Prostate gland (tissue), 2 donors: ENCODE measurements at places on chromosomes 3 and 15. TPM values are rescaled to one million over a fixed set of nuclear protein-coding genes. Genes with fewer than 3 reads are reported as not detected.

Gene GPR171
- total RNA-seq: 0.18 TPM

Gene CHL1
- total RNA-seq: 10.5 TPM

Gene MNS1
- total RNA-seq: 1.5 TPM

Gene NCEH1
- 9.1 TPM for total RNA-seq

Gene C2CD4B
- total RNA-seq: 3.2 TPM

Gene PPP1R14D
- total RNA-seq: not detected

- DNase-seq: no peak
Measured at GRCh38 chr3:11705049-11705448, 61.3 kb upstream of the VGLL4 start.

- DNase-seq: no peak
Measured at GRCh38 chr3:195394700-195395099, 48.1 kb downstream of the ACAP2 start.

DNA sequence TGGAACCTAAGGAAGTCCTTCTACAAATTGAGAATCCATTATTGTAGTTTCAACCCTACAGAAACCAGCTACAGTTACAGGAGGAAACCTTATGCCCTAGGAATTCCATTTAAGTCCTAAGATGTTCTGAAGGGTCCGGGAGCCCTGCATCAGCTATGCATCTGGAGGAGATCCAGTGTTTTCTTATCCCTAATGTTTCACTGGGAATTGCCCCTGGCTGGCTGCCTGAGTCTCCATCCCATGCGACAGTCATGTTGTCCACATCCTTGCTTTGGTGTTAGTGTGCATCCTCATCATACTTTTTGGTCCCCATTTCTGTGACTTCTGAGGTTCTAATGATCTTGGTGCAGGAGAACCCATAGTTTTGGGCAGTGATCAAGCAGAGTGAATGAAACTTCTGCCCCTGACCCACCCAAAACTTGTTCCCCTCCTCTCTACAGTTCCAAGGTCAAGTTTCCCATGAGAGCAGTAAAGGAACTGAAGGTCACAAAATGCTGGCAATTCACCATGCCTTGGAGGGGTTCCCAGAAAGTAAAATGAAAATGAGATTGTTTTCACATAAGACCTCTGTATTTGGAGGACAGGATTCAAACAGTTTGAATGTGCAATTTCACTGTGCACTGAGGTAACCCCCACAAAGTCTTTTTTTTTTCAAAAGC, 121.9 kb upstream of the PHLDB2 start:
- DNase-seq: no peak

DNA sequence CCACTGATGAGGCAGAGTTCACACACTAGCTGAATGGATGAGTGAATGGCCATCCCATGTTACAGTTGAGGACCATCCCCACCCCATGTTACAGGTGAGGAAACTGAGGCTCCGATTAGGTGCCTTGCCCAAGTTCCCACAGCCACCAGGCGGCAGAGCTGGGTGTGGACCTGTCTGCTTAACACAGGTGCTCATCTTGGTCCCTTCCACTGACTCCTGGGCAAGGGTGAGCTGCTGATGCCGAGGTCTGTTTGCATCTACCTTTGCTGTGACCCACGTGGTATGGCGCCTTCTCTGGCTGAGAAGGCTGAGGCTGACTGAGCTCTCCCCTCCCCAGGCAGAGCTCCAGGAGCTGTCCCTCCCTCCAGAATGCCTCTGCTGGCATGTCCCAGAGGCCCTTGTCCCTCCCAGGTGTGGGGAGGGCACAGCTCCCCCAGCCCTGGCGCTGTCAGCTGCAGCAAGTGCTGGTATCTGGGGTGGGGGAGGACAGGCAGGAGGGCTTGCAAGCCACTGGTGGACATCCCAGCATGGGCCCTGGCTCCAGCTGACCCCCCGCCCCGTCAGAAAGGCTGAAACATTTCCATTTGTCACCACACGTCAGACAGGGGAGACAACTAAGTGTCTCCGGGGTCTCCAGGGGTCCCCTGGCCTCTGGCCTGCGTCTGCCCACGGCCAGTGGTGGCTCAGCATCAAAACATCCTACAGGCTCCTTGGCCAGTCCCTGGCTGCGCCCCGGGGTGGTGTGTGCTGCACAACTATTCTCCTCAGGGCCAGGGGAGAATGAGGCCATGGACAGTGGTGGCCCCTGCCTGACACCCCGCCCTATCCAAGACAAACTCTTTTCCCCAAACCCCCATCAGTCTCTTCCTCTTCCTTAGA, 105.4 kb downstream of the ADCY5 start:
- no peak for DNase-seq

DNA sequence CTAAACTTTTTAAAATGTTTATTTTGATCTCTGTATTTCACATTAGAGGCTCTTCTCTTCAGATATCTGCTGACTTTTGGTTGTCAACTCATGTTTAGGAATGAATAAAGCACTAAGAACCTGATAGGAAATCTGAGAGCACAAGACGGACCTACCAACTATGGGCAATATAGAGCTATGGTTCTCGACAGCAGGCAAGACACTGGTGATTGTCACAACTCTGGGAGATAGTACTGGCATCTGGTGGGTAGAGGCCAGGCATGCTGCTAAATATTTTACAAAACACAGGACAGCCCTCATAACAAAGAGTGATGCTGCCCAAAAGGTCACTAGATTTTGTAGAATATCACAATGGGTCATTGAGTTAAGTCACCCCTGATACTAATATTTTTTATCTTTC, 17.5 kb upstream of the GJD2 start:
- no peak for DNase-seq
